NCI-H510A (cell line): ENCODE measurements at places on chromosomes 13 and 19.

GRCh38 chr19:38425810-38426466 lies at the start of gene RASGRP4:
RASGRP4 (minus strand) TSS chr19:38426219; CDS start chr19:38426091, 128 bp downstream.
- DNase-seq: no peak

GRCh38 chr13:73861136-73861535 lies 273.1 kb downstream of the KLF12 start:
- no peak for DNase-seq

- DNase-seq: no peak
Observed at GRCh38 chr13:27383104-27383921, 41.1 kb upstream of the GTF3A start.

GRCh38 chr19:17137417-17137816 lies 61.8 kb downstream of the MYO9B start:
- DNase-seq: no peak

DNA sequence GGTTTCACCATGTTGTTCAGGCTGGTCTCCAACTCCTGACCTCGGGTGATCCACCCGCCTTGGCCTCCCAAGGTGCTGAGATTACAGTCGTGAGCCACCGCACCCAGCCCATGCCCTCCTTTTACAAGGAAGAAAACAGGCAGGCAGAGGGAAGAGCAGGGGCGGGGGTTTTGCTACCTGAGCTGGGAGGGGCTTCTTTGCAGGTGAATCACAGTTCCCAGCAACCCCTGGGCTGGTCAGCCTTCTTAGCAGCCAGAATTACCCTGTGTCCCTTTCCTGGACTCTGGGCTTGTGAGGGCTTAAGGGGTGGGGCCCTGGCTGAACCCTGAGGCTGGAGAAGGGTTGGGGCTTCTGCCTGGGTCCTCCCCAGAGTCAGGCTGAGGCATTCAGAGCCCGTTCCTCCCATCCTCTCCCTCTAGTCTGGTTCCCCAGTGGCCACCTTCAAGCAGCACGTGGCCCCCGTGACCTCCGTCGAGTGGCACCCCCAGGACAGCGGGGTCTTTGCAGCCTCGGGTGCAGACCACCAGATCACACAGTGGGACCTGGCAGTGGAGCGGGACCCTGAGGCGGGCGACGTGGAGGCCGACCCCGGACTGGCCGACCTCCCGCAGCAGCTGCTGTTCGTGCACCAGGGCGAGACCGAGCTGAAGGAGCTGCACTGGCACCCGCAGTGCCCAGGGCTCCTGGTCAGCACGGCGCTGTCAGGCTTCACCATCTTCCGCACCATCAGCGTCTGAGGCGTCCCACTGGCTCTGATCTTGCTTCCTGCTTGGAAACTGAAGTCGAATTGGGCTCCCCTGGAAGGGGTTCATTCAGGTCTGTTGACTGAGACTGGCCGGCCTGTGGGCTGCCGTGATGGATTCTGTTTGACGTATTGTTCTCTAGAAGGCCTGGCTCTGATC lies 2.8 kb upstream of the KCNJ14 start:
- no peak for DNase-seq

DNA sequence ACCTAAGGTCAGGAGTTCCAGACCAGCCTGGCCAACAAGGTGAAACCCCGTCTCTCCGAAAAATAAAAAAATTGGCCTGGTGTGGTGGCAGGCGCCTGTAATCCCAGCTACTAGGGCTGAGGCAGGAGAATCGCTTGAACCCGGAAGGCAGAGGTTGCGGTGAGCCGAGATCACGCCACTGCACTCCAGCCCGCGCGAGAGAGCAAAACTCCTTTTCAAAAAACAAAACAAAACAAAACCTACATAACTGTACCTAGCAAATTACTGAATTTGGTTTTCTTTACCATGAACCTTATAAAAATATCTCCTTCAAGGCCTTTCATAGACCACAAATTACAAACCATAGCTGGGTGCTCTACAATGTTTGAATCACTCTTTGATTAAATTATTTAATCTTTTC lies 760 bp downstream of the ZNF91 start:
- DNase-seq: no peak

DNA sequence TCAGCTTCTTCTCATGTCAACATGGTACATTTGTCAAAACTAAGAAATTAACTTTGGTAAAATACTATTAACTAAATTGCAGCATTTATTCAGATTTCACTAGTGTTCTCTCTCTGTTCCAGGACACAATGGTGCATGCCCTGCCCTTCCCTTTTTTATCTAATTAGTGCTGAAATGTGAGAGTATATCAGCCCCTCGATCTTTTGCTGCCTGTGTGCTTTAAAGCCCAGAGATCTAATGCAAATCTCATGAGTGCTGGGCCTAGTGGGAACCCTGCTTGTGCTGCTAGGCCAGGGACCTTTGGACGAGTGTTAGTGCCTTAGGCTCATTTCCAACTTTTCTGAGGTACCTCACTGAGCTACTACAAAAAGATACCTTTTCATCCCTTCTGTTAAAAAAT lies 221.1 kb upstream of the EDNRB start:
- no peak for DNase-seq
